Peyer's patch (tissue), 4 donors: ENCODE measurements at places on chromosomes 12 and 14. TPM values are rescaled to one million over a fixed set of nuclear protein-coding genes. Genes with fewer than 3 reads are reported as not detected.

COQ5 gene
- total RNA-seq = 24.5 TPM

CMTM5 gene
- not detected for total RNA-seq

PLEKHD1 gene
- not detected for total RNA-seq

DNA sequence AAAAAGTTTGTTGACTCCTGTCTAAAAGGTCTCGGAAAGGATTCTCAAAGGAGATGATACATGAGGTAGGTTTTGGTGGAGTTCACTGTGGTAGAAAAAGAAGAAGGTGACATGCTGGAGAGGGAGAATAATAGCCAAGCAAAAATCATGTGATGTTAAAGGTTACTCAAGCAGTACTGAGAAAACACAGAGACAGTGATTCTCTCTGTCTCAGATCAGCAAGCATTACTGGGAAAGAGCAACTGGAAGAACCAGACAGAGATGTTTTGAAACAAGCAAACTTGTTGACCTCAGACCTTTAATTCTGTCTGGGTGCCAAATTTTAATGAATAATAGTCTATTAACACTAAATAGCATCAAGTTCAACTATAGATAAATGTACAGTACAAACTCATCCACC lies 183.5 kb upstream of the PLEKHG7 start:
- no peak for DNase-seq

GRCh38 chr14:56261046-56261445 lies 142.8 kb downstream of the PELI2 start:
- no peak for DNase-seq

GRCh38 chr12:94242901-94243300 lies 94.5 kb downstream of the PLXNC1 start:
- DNase-seq = no peak

- no peak for DNase-seq
Observed at GRCh38 chr14:104131968-104132732, 6.2 kb upstream of the KIF26A start.

- peak; percentile 94 for DNase-seq
Observed at GRCh38 chr12:121786440-121786825, 7.1 kb downstream of the RHOF start.

- no peak for DNase-seq
Observed at GRCh38 chr14:84432676-84433075, 1097.3 kb upstream of the FLRT2 start.

DNA sequence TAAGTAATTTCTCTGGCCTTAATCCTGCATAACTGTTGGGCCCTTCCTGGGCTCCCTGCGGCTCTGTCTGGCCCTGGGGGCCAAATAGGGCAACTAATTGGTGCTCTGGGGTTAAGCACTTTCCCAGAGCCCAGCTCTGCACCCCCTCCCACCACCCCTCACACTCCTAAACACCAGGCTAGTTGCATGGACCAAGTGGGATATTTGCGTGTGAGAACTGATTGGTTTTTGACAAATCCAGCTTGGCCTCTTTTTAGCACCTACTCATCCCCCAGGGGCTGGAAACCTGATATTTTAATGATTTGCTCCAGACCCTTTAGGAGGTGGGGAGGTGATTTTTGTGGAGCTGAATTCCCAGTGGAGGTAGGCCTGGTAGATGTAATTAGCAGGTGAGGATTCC lies 91.9 kb downstream of the DICER1 start:
- DNase-seq = no peak

GRCh38 chr14:68497011-68497410 lies 295.9 kb downstream of the ZFP36L1 start:
- DNase-seq = no peak

GRCh38 chr12:104971306-104971705 lies 13.2 kb upstream of the SLC41A2 start:
- DNase-seq = no peak

DNA sequence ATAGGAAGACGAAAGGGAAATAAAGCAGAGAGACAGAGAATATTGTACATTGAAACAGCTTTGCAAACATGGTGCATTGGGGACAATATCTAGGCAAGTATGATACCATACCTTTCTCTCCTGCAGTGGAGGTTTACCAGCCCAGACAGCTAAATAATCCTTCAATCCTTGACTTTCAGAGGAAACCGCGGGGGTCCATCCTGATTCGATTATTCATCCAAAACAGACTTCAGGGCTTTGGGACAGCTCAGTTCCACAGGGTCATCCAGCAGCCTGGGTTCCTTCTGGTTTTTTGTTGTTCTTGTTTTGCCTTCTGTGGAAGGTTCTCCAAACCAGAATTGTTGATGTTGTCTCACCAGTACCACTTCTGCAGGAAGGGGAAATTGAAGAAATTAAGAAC lies 81.5 kb downstream of the LGR5 start:
- no peak for DNase-seq

DNA sequence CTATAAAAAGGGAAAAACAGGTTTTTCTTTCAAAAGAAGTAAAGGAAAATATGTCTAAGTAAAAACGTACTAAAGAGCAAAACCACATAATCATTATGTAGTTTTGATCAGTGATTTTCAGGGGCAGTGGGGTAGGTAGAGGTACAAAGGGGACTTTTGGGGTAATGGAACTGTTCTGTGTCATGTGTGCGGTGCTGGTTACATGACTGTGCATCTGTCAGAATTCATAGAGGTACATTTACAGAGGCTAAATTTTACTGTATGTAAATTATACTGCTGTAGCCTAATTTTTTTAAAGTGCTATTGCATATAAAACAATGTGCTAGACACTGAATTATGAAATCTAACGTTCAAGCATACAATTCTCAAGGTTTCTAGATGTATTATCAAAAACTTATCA lies 2.0 kb downstream of the ESR2 start:
- no peak for DNase-seq

- no peak for DNase-seq
Observed at GRCh38 chr14:64444140-64444539, 21.2 kb upstream of the AKAP5 start.

DNA sequence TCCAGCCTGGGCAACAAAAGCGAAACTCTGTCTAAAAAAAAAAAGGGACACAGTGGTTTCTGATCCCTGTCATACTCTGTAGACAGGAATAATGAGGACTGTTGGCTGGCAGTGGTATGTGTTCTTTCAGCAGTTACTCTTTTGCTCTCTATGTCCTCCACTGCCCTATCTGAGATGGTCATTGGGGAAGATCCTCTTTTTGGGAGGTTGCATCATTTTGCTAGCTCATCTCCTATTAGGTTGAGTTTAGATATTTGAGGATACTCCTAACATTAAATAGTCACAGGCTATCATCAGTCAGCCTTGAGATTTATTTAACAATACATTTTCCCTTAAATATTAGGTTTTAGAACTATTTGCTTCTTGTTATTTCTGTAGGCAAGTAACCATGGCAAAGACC lies 5.9 kb upstream of the CCDC91 start:
- DNase-seq = no peak

DNA sequence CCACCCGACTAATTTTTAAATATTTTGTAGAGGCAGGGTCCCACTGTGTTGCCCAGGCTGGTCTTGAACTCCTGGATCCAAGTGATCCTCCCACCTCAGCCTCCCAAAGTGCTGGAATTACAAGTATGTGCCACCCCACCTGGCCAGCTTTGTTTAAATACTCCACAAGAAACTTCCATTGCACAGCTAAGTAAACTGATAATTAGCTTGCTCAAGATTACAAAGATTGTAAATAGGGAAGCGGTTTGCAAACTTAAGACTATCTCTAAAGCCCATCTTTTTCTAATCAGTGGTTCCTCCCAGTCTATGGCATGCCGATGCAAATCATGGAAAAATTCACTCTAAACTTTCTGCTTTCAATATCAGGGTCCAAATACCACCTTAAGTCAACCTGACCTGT lies 9.7 kb downstream of the SLC7A8 start:
- DNase-seq = no peak

- DNase-seq = no peak
Observed at GRCh38 chr12:50401500-50402081, 906 bp downstream of the LARP4 start.

GRCh38 chr12:66087365-66087943 lies 43.1 kb downstream of the LLPH start:
- DNase-seq = peak; percentile 29

DNA sequence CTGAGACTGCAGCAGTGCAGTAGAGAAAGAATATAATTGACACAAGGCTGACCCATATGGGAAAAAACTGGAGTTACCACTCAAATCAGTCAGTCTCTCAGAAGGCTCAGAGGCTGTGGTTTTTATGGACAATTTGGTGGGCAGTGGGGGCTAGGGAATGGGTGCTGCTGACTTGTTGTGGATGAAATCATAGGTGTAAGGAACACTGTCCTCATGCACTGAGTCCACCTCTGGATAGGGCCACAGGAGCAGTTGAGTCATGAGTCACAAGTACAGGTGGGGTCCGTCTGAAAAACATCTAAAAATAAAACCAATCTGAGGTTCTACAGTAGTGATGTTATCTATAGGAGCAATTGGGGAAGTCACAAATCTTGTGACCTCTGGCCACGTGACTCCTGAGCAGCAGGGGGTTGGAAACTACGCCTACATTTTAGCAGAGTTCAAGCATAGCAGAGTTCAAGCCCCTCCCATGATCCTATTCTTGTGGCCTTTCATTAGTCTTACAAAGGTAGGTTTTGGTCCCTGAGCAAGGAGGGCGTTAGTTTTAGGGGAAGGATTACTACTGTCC lies 18.1 kb upstream of the SGPP1 start:
- peak; percentile 88 for DNase-seq

GRCh38 chr14:76391981-76392690 lies 16.2 kb downstream of the ESRRB start:
- DNase-seq = peak; percentile 11

DNA sequence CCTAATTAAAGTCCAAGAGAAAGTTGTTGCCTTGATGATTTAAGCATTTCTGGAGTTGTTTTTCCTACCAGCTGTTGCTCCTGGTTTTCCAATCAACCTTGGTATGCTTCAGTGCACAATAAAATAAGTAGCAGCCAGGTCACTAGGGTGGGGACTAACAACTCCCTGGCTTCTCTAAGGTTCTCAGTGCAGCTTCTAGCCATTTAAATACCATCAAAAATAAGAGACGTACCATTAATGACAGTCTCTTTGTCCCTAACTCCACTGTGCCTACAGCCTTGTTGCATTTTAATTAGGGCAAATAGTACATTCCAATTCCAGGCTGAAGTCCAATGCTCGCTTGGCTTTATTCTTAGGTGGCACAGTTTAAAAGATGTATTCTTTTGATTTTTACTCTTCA lies 11.8 kb downstream of the STON2 start:
- DNase-seq = no peak

DNA sequence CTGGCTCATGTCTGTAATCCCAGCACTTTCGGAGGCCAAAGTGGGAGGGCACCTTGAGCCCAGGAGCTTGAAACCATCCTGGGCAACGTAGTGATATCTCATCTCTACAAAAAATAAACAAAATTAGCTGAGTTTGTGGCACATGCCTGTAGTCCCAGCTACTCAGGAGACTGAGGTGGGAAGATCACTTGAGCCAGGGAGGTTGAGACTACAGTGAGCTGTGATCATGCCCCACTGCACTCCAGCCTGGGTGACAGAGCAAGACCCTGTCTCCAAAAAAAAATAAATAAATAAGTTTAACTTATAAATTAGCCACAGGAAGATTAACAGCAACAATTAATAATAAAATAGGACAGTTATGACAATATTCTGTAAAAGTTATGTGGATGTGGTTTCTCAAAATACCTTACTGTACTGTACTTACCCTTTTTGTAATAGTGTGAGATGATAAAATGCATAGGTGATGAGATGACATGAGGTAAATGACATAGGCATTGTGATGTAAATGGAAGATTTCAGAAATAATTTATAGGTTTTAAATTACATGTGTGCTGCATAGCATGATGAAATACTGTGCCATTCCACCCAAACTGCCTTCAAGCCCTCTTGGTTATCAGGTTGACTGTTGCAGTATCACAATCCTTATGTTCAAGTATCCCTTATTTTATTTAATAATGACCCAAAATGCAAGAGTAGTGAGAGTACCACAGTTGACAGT lies 22.0 kb downstream of the USP15 start:
- DNase-seq = no peak

GRCh38 chr14:67837011-67837624 lies 17.5 kb downstream of the RAD51B start:
- DNase-seq = no peak

DNA sequence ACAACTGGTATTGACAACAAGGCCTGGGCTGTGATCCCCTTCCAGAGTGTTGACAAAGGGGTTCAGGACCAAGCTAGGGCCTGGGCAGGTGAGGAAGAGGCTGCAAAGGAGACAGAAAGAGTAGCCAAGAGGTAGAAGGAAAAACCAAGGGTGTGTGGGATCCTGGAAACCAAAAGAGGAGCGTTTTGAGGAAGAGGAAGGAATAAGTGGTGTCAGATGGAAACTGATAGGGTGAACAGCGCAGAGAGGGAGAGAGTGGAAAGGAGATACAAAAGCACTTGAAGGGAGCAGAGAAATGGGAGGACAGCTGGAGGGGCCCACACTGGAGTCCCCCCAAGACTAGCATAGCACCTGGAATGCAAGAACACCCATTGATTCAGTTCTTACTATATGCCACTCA lies 8.3 kb upstream of the HVCN1 start:
- DNase-seq = no peak

- no peak for DNase-seq
Observed at GRCh38 chr12:2378835-2379330, 326.1 kb downstream of the CACNA1C start.

DNA sequence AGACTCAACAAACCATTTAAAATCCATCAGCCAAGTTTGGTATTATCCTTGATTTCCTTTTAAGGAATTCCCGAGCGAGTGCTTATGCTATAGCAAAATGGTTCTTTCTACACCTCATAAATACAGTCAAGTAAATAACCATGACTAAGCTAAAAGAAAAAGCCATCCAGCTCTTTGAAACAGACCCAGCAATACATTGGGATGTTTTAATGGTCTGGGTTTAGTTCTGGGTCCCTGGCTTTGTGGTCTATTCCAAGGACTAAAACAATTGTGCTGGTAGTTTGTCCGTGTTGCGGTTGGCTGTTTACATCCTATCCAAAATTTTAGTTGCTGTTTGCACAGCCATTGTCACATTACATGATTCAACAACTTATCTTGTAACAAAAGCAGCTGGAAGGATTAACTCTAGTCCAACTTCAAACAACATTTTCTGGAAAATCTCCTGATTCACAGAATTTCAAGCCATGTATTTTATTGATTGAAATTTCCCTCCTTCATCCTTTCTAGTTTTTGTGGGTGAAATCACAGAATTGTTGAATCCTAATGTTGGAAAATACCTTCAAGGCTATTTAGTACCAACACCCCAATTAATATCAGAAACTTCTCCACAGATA lies 19.6 kb downstream of the KLRB1 start:
- DNase-seq = no peak

DNA sequence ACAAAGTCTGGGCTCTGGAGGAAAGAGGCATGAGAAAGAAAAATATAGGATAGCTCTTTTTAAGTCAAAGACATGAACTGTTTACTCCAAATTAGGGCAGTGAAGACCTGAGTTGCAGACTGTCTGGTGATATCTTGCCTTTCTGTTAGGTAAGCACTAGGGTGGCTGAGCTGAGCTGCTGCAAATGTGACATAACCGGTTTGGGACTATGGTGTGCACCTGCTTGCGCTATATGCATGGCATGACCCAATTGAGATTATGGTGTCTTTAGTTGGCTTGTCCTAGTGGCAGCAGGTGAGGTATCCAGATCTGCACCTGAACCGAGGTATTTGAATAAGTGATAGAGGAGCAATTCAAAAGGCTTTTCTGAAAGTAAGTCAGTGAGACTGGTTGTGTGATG lies 345.6 kb downstream of the APAF1 start:
- no peak for DNase-seq
